Pulmonary artery endothelial cell (primary cell): ENCODE measurements at places on chromosomes 11 and 22.
A peak's percentile ranks its signal among the peaks of the same experiment; 100 is the strongest.

DNA sequence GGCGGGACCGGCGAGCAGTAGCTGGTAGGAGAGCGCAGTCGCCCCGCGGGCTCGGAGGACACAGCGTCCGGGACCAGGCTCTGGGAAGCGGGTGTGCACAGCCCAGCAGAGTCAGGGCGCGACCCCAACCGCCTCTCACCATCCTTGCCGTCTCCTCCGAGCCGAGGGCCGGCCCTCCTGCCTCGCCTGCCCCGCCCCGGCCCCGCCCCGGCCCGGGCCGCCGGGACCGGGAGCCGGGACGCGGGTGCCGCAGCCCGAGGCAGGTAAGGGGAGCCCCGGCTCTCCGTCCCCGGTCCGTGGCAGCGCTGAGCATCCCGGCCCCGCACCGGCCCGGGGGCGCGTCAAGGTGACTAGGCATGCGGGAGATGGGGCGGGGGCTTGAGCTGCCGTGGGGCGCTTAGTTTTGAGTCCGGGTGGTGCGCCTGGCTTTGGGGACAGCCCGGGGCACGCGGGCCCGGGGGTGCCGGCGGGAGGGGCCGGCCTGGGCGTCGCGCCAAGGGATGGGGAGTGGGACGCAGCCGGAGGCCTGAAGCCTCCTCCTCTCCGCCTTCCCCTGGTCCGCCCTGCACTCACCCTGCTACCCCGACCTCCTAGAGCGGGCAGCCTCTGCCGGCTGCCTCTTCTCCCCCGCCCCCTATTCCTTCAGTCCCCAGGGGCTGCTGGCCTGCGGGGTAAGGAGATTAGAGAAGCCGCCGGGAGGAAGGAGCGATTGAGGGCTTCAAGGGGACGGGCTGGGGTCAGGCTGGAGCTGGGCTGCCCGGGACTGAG, at the start of gene ABCG4:
TSS of gene ABCG4 (plus strand) at position 35 of the 768 bp plus-strand sequence. CDS start 914 bp downstream, outside the sequence.
- no peak for DNase-seq

GRCh38 chr22:44594951-44595350, 96.9 kb upstream of the RTL6 start:
- DNase-seq: no peak

DNA sequence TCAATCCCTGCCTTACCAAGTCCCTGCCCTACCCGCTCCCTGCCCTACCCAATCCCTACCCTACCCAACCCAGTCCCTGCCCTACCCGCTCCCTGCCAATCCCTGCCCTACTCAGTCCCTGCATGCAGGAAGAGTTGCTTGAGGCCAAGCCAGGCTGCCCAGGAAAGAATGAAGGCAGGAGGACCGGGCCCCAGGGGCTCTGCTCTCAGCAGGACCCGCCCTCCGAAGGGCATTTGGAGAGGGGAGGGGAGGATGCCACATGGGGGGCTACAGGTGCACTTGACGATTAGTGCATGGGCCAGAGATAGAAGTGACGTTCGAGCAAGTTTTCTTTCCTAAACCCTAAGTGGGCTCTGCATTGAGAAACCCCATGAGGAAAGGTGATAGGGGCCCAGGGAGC, 581.2 kb downstream of the TBC1D22A start:
- no peak for DNase-seq

DNA sequence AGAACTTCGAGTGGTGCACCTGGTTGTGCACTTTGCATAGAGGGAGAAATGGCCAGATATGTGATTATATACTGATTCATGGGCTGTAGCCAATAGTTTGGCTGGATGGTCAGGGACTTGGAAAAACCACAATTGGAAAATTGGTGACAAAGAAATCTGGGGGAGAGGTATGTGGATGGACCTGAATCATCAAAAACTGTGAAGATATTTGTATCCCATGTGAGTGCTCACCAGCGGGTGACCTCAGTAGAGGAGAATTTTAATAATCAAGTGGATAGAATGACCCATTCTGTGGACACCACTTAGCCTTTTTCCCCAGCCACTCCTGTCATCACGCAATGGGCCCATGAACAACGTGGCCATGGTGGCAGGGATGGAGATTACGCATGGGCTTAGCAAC, 48.0 kb upstream of the NARS2 start:
- no peak for DNase-seq

DNA sequence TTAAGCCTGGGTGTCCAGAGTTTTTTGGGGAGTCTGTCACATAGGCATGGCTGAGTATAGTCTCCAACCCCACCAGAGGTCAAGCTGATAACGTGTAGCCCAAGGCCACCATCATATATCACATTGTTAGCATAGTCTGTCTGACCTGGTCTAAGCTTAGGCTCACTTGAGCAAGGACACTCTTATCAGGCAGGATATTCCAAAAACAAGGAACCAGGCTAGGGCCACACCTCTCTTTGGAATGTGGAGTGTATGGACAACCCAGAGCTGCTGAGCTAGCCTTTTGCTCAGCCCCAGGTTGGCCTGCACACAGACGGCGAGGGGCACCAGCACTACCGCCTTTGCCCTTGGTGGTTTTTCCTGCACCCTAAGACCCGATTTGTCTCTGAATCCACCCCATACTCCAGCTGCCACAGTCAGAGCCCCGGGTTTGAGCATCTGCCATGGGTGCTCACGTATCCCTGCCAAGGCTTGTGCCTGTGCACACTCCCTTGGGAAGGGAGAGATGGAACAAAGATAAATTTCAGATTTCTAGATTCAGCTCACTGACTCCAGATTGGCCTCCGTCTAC, 7.2 kb downstream of the SNAP29 start:
- DNase-seq: no peak

- no peak for DNase-seq
Observed at GRCh38 chr11:118263695-118264568, at the start of gene MPZL2. MPZL2 (minus strand) TSS chr11:118264297; CDS start chr11:118264153, 144 bp downstream.

DNA sequence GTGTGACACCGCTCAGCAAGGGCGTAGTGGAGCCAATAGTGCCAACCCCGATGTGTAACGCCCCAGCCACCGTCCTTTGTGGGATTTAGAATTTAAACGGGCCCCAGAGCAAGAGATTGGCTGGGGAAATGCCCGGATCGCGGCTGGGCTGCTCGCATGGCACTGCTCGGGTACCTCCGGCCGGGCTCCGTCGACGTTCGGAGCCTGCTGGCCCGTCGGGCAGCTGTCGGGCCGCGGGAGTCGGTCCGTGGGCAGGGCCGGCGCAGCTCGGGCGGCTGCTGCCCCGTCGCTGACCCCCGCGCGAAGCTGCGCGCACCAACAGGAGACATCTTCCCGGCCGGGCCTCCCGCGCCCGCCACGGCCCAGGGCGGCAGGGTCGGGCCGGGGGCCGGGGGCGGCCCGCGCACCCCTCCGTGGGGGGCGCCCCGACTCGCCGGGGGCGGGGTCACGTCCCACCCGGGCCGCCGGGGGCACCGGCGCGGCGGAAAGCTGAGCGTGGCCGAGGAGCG, 1.3 kb upstream of the KDM2A start:
- DNase-seq: no peak

DNA sequence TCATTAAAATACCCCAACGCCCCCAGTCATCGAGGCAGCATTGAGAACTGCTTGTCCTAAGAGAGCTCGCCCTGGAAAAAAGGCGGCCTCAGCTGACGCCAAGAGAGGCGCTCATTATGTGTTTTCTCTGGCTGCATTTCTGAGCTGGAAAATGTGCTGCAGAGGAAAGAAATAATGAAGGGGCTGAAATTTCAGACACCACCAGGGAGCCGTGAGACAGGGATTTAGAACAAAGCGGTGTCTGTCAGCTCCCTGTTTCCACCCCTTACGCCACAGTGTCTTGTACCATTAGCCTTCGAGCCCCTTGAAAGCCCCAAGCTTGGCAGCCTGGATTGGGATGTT, 14.4 kb downstream of the USH1C start:
- no peak for DNase-seq

DNA sequence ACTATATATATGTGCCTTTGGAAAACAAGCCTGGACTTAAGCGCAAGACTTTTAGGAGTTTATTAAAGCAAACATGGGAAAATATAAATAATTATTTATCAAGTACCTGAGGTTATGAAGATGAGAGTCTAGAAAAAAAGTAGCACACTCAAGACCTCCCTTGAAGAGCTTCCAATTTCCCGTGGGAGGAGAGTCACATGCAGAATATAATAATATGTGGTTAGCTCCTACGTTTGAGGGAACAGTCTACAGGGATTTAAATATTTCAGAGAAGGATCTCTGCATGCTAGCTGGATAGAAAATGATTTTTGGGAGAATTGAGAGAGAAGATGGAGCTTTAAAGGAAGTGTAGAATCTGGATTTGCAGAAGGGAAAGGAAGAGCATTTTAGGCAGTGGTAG, 183.8 kb downstream of the SWAP70 start:
- DNase-seq: no peak

DNA sequence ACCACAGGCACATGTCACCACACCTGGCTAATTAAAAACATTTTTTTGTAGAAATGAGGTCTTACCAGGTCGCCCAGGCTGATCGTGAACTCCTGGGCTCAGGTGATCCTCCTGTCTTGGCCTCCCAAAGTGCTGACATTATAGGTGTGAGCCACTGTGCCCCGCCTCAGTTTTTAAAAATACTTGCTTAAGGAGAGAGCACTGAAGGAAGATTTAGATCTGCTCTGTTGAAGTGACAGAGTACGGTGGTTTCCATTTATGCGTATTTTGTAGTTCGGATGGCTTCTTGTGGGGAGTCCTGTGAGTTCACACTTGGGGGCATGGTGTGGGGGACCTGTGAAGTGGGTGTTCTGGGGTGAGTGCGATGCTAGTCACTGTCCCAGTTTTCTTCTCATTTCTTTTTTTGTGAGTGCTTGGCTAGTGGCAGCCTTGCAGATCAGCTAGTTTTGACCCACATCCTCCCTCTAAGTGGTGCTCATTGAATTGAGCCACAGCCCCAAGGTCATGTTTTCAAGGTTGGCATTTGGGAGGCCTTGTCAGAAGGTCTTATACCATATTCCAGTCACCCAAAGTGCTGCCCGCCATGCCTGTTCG, 31.5 kb downstream of the PTPRJ start:
- DNase-seq: no peak

DNA sequence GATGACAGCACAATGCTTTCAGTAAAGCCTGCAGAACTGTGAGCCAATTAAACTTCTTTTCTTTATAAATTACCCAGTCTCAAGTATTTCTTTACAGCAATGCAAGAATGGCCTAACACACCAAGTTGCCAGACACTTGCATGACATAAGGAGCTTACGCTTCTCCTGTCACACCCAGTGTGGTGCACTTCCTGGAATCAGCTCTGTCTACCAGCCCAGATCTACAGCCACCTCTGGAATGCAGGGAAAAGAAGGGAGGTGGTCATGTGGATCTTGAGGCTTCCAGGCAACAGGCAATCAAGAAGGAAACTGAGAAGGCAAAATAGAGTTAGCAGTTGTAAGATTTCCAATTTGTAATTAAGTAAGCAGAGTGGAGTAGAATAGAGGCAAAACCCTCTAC, 37.4 kb upstream of the SESN3 start:
- DNase-seq: no peak

DNA sequence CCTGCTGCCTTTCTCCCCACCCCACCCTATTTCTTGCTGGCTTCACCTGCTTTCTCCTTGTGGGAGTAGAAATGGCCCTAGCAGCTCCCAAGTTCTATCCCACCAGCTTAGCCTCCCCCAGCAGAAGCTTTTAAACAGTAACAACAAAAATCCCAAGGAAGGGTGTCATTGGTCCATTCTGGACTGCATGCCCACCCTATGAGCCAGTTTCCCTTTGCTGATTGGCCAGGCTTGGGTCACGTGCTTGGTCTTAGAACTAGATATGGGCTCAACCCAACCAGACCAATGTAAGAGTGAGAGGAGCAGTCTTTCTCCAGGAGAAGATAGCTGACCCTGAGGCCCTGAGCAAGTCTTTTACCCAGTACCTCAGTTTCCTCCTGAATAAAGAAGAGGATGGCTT, 2.3 kb downstream of the MTFP1 start:
- DNase-seq: no peak

- DNase-seq: peak; percentile 80
Observed at GRCh38 chr11:8911029-8911823, at the start of gene AKIP1. AKIP1 (plus strand) TSS chr11:8911189; CDS start chr11:8911450, 261 bp downstream.

- DNase-seq: no peak
Observed at GRCh38 chr11:115693002-115693401, 188.8 kb upstream of the CADM1 start.

- DNase-seq: no peak
Observed at GRCh38 chr22:32076761-32077084, 33.7 kb downstream of the SLC5A1 start.

DNA sequence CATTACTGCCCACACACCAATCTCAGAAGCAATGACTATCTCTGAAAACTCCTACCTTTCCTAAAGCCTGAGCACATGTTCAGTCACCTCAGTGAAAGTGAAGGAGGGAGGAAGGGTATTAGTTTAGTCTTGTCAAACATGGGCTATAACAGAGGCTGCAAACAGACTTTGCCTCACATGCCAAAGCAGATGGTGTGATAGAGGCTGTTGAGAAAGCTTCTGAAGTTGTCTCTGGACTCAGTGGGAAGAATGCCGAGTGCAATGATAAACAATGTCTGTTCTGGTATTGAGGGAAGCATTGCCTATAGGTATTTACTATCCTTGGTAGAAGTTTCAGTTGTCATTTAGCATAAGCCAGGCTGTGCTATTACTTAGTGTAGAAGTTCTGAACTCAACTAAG, 314.5 kb upstream of the CCDC90B start:
- no peak for DNase-seq

DNA sequence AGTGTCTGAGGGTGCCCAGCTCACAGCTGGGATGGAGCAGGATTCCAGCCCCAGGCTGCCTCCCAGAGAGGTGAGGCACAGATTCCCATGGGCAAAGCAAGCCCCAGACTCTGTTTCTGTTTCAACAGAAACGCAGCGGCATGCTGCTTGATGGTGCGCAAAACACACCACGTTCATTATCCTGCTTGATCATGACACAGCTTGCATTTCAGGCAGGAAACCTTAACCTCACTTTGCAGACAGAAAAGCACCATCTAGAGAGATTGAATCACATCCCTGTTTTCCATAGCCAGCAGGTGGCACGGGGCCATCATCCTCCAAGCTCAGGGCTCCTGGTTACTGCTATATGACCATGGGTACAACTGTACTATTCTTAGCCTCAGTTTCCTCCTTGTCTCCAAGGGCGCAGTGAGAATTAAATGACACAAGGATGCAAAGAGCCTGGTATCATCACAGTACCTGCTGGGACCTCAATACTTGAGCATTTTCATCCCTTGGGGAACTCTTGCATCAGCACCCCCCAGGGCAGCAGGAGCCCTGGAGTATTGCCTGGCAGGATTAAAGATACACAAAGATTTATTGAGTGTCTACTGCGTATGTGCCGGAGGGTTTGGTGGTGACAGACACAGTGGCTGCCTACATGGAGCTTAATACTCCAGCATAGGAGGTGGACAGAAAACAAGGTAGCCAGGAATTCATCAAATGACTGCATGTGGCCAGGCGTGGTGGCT, 110.0 kb downstream of the TP53I11 start:
- DNase-seq: no peak

GRCh38 chr11:31856248-31856647, 45.1 kb upstream of the PAX6 start:
- DNase-seq: no peak

- DNase-seq: no peak
Observed at GRCh38 chr11:124879493-124880289, 14.5 kb downstream of the ROBO3 start.

GRCh38 chr11:820655-821511, 2.2 kb downstream of the PNPLA2 start:
- no peak for DNase-seq

DNA sequence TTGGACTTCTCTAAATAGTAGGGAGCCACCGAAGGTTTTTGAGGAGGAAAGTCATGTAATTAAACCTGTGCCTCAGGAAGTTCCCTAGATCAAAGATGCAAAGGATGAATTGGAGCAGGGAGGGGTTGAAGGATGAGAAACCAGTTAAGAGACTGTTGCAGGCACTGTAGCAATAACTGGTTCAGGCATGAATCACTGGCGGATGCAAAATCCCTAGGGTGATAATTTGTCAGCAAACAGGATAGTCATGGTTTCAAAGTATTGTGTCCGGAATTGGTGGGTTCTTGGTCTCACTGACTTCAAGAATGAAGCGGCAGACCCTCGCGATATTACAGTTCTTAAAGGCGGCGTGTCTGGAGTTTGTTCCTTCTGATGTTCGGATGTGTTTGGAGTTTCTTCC, 19.9 kb downstream of the TRIOBP start:
- no peak for DNase-seq
